Activated CD8-positive, alpha-beta memory T cell treated with anti-CD3 and anti-CD28 coated beads, Interleukin-2, amount 50 U/mL, for 48 hours (primary cell): ENCODE measurements at places on chromosomes 2 and 18.

DNA sequence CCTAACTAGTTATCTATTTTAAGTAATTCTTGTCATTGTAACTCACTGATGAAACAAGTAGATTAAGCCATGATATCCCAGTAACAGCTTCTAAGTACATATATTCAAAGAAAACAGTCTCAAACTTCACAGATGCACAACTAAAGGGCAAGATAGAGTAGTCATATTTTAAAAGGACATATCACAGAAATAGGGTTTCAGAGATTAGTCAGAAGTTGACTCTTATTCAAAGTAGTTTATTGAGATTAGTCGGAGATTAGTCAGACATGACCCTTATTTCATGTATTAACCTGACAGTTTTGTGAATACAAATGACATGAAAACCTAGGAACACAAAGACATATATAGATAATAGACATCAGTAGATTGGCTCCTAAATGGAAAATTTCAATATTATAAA lies 15.9 kb upstream of the CHAC2 start:
- DNase-seq = no peak

DNA sequence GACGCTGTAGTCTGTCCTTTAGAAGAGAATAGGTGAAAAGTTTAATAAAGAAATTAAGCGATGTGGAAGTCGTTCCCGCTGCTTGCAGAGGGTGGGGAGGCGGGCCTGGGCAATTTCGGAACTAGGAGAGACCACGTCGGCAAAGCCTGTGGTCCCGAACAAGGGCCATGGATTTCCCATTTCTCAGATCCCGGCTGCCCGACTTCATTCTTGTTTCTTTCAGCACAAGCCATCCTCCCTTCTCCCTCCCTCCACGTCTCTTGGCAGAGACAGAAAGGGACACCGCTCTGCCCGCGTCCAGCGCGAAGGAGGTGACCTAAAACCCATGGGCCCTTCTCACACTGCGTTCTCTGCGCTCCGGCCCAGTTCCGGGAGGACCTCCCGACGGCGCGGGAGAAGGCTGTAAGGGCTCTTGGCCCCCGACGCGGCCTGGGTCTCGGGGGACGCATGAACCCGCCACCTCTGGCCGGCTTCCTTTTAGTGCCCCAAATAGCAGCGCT lies 2.2 kb upstream of the BCL2L11 start:
- DNase-seq = peak; percentile 71

GRCh38 chr18:8703092-8703709 lies 2.2 kb upstream of the MTCL1 start:
- no peak for DNase-seq

GRCh38 chr18:45677276-45677807 lies 46.6 kb upstream of the SLC14A1 start:
- no peak for DNase-seq

DNA sequence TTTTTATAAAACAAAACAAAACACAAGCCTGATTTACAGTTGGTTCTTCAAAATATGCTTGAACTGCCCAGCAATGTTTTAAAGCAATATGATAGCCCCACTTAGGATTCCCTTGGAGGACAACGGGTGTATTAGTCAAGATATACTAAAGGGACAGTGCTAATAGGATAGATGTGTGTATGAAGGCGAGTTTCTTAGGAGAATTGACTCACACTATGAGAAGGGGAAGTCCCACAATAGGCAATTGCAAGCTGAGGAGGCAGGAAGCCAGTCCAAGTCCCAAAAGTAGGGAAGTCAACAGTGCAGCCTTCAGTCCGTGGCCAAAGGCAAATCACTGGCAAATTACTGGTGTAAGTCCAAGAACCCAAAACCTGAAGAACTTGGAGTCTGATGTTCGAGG lies 167.9 kb downstream of the CBLN2 start:
- DNase-seq = no peak

DNA sequence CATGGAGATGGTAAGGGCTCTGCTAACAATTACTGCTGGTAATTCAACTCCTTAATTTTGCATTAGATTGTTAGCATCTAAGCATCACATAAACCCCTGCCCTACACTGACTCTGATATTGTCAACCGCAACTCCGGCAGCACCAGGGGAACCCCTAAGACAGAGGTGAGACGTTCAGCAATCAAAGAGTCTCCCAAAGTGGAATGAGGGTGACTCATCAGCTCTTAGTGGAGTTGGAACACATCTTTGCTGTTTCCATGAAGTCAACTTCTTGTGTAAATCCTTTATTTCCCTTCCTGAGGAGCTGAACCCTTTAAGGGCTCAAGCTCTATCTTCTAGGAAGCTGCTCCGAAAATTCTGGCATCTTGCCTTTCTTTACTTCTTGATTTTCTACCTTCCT lies 52.1 kb downstream of the ABCG8 start:
- DNase-seq = no peak

GRCh38 chr18:65623676-65624075 lies 127.1 kb upstream of the CDH7 start:
- no peak for DNase-seq

- no peak for DNase-seq
Observed at GRCh38 chr2:204078003-204078698, 141.6 kb downstream of the ICOS start.

GRCh38 chr2:77005522-77005921 lies 516.7 kb downstream of the LRRTM4 start:
- DNase-seq = no peak

DNA sequence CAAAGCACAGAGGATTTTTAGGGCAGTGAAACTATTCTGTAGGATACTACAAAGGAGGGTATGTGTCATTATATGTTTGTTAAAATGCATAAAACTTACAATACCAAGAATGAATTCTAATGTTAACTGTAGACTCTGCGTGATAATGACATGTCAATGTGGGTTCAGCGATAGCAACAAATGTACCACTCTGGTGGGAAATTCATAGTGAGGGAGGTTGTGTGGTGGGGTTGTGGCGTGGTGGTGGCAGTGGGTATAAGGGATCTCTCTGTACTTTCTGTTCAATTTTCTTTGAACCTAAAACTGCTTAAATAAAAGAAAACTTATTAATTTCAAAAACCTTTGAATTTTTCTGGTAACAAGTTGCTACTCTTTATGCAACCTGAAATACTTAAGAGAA lies 99.3 kb upstream of the SLC38A11 start:
- no peak for DNase-seq

- no peak for DNase-seq
Observed at GRCh38 chr2:85674417-85674816, 6.4 kb upstream of the SFTPB start.

- no peak for DNase-seq
Observed at GRCh38 chr18:37266290-37266689, 299.3 kb downstream of the CELF4 start.
